Activated CD4-positive, CD25-positive, alpha-beta regulatory T cell treated with anti-CD3 and anti-CD28 coated beads, Interleukin-2, amount 50 U/mL, for 72 hours (primary cell): ENCODE measurements at places on chromosomes 3 and 15.

- no peak for DNase-seq
Measured at GRCh38 chr3:35183927-35184675, 455.2 kb upstream of the ARPP21 start.

GRCh38 chr15:90124507-90124906 is 22.2 kb upstream of the IDH2 start:
- no peak for DNase-seq

DNA sequence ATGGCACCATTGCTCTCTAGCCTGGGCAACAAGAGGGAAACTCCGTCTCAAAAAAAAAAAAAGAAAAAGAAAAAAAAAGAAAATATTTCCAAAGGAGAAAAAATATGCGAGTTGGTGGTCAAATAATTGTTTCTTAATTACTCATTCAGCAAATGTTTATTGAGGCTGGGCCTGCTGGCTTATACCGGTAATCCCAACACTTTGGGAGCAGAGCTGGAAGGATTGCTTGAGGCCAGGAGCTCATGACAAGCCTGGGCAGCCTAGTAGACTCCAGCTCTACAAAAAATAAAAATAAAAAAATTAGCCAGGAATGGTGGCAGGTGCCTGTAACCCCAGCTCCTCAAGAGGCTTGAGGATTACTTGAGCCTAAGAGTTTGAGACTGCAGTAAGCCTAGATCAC is 4.1 kb downstream of the KNL1 start:
- DNase-seq: no peak

- no peak for DNase-seq
Measured at GRCh38 chr3:107432013-107432515, 54.8 kb downstream of the CCDC54 start.

DNA sequence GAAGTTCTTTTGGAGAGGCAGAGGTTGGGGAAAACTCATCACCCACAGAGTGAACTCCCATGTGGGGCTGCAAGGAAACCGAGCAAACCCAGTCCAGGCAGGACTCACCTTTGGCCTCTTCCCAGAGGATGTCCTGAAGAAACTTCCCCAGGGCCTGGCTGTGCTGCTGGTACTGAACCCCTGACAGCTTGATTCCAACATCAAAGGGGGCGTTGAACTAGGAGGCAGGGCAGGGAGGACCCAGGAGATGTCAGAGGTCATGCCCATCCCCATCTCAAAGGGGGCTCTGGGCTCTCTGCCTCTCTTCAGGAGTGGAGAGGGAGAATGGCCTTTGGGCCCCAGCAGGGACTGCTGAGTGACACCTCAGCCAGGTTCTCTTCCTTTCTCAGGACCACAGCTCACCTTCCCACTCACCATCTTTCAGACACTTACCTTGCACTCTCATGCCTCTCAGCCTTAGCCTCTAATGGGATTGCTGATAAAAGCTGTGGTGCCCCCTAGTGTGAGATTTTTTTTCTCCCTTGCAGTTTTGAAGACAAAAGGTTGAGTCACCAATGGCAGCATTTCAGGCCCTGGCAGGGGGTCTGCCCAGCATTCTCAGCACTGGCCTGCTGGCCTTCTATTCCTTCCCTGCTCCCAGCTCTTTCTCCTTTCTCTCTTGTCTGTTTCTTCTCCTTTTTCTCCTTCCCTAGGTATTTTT is 6.0 kb downstream of the GHRL start:
- DNase-seq: no peak

DNA sequence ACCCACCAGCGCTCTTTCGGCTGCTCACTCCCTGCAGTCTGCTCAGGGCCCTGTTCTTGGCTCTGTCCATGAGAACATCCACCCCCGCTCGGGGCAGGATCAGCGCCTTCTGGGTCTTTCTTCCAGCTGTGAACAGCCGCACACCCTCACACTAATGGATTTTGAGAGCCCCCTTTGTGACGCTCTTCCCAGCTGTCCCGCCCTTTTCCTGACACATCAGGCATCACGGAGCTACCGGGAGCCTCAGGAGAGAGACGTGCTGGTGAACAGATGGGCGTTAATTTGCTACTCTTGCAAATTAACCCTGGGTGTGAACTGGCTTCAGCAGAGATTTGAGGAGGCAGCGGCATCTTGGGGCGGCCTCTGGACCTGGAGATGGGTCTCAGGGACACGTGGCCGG is 113.0 kb downstream of the TMEM266 start:
- no peak for DNase-seq

DNA sequence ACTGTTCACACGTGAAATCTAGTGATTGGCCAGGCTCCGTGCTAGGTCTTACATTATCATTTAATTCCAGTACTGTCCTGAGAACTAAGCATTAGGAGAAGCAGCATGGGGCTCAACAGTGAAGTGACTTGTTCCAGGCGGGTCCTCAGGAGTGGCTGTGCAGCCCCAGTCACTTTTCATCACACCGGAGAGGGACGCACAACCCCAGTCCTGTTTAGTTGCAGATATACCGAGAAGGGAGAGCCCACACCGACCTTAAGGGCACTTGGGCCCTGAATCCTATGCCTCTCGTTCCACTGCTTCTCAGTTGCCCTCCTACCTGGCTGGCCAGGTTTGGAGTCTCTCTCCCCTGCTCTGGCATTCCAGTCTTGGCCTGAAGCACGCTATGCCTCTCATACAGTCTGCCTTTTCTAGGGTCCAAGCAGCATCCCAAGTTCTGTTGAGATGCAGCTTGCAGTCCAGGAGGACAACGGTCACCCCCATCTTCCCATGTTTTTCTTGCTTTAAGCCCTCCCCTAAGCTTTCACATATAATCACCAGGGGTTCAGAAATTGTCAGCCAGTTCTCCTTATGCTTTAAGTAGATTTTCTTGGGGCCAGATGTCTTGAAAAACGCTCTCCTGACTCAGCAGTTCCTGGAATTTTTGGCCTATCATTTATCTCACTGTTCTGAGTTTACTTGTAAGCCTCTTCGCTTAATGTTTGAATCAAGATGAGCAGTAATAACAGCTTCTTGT is 10.1 kb downstream of the FAM131A start:
- DNase-seq: no peak

- no peak for DNase-seq
Measured at GRCh38 chr3:46953234-46954010, 23.1 kb downstream of the CCDC12 start.

GRCh38 chr15:65818927-65819562 is 27.0 kb upstream of the DENND4A start:
- DNase-seq: no peak

GRCh38 chr3:195806916-195807231 is 4.9 kb downstream of the MUC4 start:
- no peak for DNase-seq

GRCh38 chr3:167882057-167882667 is 146.6 kb downstream of the SERPINI1 start:
- no peak for DNase-seq

DNA sequence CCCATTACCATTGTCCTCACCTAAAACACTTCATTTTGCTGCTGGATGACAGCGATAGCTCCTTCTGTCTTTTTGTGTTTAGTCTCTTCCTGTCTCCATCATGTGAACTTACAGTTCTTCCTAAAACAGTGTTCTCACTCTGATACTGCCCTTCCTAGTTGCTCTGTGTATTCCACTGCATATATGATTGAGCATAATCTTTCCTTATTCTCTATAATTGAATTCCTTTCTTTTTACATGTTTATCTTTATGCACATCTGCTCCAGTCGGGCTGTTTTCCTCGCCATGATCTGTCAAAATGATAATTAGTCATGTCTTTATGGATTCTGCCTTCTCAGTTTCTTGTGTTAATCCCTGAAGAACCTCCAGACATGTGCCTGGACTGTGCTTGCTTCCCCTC is 405.1 kb upstream of the SEMA6D start:
- no peak for DNase-seq

- DNase-seq: no peak
Measured at GRCh38 chr15:66454143-66454542, 43.4 kb downstream of the SNAPC5 start.

- DNase-seq: no peak
Measured at GRCh38 chr15:67104510-67104909, 39.1 kb downstream of the SMAD3 start.

DNA sequence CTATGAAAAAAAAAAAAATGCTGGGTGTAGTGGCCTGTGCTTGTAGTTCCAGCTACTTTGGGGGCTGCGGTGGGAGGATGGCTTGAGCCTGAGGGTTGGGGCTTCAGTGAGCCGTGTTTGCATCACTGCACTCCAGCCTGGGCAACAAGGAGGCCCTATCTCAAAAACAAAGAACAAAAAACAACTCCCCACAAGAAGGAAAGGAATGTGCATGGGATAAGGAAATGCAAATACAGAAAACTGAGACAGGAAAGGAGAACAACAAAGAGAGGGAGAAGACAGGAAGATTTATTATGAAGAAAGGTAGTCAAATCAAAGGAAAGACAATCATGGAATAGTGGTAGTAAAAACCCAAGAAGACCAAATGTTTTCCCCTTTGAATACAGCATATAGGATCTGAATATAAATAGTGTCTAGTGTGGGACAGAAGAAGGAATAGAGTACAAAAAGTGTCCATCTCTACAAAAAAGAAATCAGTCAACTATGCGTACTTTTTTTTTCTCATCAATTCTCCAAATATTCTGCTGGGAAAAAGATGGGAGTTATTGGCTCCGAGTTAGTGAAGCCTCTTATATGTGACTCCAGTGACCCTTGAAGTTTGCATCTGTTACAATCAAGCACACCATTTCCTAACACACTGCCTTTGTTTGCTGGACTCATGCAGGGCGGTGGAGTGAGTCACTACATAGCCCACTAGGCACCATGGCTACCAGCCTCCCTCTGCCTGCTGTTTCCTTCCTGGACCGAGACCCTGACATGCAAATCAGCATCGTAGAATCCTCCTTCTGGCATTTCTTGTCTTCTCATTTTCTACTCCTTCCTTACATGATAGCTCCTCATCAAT is 101.2 kb upstream of the PTX3 start:
- no peak for DNase-seq
